Activated CD8-positive, alpha-beta T cell treated with anti-CD3 and anti-CD28 coated beads, Interleukin-2, amount 10 ng/mL, durations not matched to agents 7 days and 5 days (primary cell): ENCODE measurements at places on chromosomes 2 and 18. TPM values are rescaled to one million over a fixed set of nuclear protein-coding genes. Genes with fewer than 3 reads are reported as not detected.

GRCh38 chr2:88729061-88729745 is 37.7 kb downstream of the RPIA start:
- no peak overlapping the region for H3K4me3 ChIP-seq
- DNase-seq: no peak
- peaks cover 10% of the 10 kb centered on the region for H3K36me3 ChIP-seq

DNA sequence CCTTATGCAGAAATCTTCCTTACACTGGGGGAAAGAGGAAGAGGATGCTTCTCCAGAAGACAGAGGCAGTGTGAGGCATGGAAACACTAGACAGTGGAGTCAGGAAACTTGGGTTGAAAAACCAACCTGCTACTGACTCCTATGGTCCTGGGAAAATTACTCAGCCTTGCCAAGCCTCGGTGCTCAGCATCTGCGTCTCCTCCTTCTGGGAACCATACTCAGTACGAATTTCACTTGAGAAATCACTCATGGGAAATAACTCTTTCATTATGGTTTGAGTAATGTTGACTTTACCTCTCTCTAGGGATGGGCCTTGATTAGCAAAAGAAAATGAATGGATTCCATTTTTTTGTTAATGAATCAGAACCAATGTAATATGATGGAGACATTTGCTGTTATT is 96.5 kb downstream of the KCNE4 start:
- DNase-seq: no peak
- H3K27ac ChIP-seq: no peak overlapping the region
- no peaks in the 10 kb centered on the region for H3K27me3 ChIP-seq
- no peaks in the 10 kb centered on the region for H3K4me1 ChIP-seq

DNA sequence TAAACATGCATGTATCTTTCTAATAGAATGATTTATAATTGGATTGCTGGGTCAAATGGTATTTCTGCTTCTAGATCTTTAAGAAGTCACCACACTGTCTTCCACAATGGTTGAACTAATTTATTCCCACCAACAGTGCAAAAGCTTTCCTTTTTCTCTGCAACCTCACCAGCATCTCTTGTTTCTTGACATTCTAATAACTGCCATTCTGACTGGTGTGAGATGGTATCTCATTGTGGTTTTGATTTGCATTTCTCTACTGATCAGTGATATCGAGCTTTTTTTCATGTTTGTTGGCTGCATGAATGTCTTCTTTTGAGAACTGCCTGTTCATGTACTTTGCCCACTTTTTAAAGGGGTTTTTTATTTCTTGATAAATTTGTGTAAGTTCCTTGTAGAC is 182.5 kb downstream of the ANKRD44 start:
- peaks cover 62% of the 10 kb centered on the region for H3K36me3 ChIP-seq
- H3K4me1 ChIP-seq: peaks cover 61% of the 10 kb centered on the region
- H3K4me3 ChIP-seq: no peak overlapping the region
- no peak for DNase-seq

DNA sequence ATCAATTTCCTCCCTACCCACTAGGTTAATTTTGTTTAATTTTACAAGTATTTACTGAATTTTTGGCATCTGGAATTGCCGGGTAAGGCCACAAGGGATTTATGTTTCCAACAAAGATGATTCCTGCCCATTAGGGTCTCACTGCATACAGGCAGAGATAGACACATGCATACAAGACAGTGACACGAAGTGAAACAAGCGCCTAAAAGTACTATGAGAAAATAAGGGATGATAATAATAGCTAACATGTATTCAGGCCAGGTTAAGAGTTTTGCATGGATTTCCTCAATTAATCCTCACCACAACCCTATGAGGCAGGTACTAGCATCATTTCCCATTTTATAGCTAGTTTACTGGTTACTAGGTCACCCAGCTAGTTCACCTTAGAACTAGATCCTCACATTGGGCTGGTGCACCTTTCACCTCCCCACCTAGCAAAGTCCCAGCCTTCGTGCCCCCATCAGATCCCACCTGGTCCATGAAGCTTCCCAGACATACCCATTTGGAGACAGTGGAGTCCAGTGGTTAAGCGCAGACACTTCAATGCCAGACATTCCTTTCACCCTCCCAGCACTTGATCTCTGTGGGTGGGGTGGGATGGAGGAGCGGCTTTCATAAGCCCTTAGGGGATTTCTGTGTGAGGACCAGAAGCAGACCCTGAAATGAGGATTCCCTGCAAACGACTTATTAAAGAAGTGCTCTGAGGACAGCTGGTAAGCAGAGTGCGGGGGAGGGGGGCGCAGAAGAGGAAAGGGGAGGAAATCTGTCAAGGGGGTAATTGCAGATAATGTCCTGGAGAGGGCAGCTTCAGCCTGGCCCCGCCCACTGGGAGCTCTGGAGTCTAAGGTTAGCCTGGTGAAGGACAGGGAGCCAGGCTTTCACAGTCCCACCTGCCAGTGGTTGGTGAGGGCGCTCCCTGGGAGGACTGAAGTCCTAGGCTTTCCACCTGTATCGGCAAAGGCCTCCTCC is 5.8 kb upstream of the DGUOK start:
- no peak overlapping the region for H3K4me3 ChIP-seq
- no peaks in the 10 kb centered on the region for H3K27me3 ChIP-seq
- peak; percentile 48 for DNase-seq
- H3K27ac ChIP-seq: no peak overlapping the region

Gene SERPINB12
- total RNA-seq: not detected

- H3K27me3 ChIP-seq: peaks cover 5% of the 10 kb centered on the region
- no peaks in the 10 kb centered on the region for H3K4me1 ChIP-seq
- H3K27ac ChIP-seq: no peak overlapping the region
- no peaks in the 10 kb centered on the region for H3K36me3 ChIP-seq
These were observed 109.2 kb upstream of the SESTD1 start for GRCh38 chr2:179373816-179374215.
